Large intestine (tissue), 12 donors: ENCODE measurements at places on chromosomes 3 and 15.

DNA sequence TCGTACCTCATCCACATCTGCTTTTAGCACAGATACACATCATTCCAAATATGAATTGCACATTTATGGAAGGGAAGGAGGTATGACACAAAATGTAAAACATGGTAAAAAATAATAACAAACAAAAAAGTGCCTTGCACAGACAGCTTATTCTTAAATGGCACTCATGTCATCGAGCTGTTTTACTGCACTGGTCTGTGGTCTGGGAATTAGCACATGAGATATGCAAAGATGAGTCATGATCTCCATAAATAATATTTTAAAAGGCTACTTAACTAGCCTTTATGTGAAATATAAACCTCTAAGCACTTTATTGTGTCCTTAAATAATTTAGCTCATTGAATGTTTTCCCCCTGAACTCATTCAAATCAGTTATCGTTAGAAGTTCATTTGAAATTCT lies 142.2 kb upstream of the ZNF385D start:
- no peak for DNase-seq

- no peak for DNase-seq
Observed at GRCh38 chr15:33315044-33315443, 4.3 kb downstream of the RYR3 start.

DNA sequence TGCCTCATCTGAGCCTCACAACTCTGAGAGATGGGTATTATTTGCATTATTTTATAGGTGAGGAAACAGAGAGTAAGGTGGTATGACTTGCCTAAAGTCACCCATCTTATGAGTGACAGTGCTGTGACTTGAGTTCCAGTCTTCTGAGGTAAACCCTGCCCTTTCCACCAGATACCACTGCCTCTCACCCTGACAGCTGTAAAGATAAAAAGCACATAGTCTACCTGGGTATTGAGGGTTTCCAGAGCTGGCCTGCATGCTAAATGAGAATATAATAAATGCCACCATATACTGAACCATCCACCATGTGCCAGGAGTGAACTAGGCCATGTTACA lies 25.6 kb downstream of the RASGRP1 start:
- DNase-seq, result no peak

- DNase-seq, result no peak
Observed at GRCh38 chr15:37682304-37682703, 252.1 kb upstream of the TMCO5A start.

DNA sequence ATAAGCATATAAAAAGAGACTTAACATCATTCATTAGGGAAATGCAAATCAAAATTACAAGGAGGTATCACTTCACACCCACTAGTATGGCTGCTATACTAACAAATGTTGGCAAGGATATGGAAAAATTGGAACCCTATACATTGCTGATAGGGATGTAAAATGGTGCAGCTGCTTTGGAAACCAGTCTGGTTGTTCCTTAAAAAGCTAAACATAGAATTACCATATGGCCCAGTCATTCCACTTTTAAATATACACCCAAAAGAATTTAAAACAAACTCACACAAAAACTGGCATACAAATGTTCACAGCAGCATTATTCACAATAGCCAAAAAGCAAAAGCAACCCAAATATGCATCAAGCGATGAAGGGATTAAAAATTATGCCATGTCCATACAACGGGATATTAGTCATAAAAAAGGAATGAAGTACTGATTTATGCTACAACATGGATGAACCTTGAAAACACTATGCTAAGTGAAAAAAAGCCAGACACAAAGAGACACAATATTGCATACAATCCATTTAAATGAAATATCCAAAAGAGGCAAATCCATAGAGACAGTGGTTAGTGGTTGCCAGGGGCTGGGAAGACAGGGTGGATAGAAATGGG lies 118.3 kb downstream of the OSBPL10 start:
- no peak for DNase-seq

DNA sequence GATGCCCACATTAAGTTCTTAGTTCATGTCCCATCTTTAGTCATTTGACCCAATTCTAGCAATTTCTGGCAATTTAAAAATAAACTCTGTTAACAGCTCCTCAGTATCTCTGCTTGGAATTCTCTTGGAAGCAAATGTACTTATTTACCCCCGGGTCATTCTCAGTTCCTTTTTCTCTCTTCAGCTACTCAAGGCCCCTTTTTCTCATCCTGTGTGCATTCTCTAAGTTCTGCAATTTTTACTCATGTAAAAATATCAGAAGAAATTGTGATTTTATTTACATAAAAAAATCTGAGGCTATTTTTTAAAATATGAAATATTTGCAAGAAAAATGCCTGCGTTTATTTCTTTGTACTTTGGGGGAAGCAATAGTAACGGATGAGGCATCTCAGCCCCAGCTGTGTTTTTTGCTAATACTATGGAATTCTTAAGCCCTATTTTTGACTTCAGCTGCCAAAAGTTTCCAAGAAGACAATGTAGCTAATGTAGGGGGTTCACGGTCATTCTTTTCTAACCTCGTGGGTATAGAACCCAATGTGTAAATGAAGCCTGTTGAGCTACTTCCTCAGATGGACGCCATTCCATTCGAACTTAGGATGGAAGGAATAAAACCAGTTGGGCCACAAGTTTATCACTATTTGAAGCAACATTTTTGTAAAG lies 20.0 kb downstream of the CERS3 start:
- no peak for DNase-seq

GRCh38 chr3:10845839-10846656 lies 30.0 kb downstream of the SLC6A11 start:
- peak; percentile 8 for DNase-seq

DNA sequence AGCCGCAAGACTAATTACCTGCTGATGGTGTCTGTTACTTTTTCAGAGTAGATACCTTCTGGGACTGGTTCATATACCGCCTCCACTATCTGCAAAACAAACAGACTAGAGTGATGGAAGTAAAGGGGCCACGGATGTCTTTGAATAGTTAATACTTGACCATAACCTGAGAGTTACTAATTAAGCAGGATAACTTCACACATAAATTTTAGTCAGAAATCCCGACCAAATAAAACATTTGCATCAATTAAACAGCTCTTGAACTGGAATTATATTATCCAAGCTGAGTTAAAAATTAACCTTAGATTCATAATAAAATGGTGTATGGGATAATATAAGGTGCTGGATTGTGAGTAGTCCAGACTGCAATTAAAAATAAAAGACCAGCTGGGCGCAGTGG lies 167.7 kb downstream of the NEK10 start:
- DNase-seq, result peak; percentile 32

DNA sequence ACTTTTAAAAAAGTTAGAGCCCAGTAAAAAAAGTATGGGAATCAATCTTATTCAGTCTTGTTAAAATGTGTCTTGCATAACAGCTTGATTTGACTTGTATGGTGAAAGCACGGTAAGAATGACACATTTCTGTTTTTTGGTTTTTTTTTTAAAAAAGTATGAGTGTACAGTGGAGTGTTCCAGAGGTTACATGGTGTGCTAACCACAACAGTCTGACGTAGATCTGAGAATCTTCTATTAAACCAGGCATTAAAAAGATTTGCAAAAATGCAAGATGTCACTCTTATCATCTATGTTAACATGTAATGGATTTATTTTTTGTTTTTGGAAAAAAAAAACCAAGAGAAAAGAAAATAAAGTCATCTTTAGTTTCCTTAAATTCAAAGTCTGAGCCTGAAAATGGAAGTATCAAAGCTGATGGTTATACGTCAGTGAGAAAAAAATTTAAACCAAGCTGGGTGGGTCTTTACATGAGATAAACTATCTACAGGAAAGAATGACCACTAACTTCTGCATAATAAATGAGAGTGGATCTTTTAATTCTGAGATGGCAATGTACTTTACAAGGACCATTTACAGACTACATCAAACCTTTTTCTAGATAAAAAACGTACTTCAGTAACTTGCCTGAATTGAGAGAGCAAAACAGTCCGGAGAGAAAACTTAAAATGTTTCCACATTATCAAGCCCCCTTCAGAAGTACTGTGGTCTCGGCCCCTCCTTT lies 1.6 kb downstream of the GABPB1 start:
- DNase-seq, result no peak

DNA sequence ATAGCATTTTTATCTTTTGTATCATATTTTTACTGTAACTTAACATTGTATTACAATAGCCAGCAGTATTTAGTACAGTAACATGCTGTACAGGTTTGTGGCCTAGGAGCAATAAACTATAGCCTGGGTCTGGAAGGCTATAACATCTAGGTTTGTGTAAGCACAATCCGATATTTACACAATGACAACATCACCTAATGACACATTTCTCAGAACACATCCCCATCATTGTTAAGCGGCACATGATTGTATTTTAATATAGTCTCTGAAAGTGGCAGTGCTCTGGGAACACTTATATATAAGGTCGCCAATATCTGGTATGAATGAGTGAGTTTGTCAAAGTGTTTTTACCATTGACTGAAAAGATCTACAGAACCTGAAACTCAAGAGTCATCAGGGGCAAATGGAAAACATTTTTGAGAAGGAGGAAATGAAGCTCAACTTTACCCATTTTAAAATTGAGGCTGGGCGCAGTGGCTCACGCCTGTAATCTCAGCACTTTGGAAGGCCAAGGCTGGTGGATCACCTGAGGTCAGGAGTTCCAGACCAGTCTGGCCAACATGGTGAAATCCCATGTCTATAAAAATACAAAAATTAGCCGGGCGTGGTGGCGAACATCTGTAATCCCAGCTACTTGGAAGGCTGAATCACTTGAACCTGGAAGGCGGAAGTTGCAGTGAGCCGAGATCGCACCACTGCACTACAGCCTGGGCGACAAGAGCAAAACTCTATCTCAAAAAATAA lies 38.8 kb upstream of the TNFSF10 start:
- no peak for DNase-seq

DNA sequence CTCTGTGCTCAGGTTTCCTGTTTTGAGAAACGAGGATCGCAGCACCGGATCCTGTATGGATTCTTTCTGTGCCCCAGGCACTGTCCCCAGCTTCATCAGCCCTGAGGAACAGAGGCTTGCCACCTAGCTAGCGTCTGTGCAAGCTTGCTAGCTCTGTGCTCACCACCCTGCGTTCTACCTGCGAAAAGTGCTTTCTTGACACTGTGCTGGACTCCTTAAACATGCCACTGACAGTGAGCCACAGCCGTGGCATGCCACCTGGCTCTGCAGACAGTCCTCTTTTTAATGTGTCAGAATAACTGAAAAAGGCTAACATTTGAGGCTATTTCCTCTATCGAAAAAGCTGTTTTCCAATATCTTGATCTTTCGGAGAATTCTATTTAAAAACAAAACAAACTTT lies 1.4 kb downstream of the PGPEP1L start:
- DNase-seq, result no peak

DNA sequence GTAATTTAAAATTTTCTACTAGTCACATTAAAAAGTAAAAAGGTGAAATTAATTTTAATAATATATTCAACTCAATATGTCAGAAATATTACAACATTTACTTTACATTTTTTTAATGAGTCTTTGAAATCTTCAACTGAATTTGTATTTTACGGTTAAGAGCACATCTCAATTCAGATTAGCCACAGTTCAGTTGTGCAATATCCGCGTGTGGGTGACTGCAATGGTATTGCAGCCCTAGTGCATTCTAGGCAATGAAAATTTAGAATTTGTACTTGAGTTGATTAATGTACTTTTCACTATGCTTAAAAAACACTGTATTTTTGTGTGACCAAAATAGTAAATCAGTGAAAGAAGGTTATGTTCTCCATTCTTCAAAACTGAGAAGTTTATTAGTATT lies 57.3 kb downstream of the CEP63 start:
- no peak for DNase-seq

GRCh38 chr3:164250923-164251322 lies 827.4 kb downstream of the SI start:
- DNase-seq, result no peak

- no peak for DNase-seq
Observed at GRCh38 chr15:42582569-42583375, 7.4 kb downstream of the STARD9 start.
